ENCODE measurements at places on chromosomes 6 and 20. TPM values are rescaled to one million over a fixed set of nuclear protein-coding genes. Genes with fewer than 3 reads are reported as not detected.

GRCh38 chr20:52087471-52087870 is 104.1 kb downstream of the ZFP64 start:
- no peak for DNase-seq

- DNase-seq: no peak
Measured at GRCh38 chr20:56420940-56421688, 9.1 kb downstream of the CASS4 start.

DNA sequence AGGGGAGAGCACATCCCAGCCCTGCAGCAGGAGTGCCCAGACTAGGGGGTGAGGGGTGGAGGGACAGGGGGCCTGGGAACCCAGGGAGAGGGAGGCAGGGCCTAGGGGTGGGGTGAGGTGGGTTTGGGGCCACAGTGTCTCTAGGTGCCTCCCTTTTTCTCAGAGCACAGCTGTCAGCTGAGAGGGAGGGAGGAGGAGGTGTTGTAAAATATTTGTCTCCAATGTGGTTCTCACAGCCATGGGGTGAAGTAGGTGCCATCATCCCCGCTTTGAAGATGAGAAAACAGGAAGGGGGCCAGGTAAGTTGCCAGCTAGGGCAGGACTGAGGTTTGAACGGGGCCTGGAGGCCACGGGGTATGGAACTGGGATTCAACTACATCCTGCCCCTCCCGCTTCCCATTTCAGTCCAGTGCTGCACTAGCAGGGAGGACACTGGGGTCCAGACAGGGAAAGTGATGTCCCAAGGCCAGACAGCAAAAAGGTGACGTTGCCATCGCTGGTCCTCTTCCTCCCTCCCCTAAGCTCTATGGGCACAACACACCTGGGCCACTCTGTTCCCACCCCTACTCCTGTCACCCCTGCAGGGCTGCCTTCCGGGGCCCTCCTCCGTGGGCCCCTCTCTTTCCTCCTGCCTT is 20.3 kb downstream of the PACSIN1 start:
- DNase-seq: no peak

The IMPG1 gene
- polyA plus RNA-seq: 0.46 TPM

The MROH8 gene
- polyA plus RNA-seq: 3.7 TPM
